Left renal pelvis (tissue), 4 donors: ENCODE measurements at places on chromosomes 2 and 18.

DNA sequence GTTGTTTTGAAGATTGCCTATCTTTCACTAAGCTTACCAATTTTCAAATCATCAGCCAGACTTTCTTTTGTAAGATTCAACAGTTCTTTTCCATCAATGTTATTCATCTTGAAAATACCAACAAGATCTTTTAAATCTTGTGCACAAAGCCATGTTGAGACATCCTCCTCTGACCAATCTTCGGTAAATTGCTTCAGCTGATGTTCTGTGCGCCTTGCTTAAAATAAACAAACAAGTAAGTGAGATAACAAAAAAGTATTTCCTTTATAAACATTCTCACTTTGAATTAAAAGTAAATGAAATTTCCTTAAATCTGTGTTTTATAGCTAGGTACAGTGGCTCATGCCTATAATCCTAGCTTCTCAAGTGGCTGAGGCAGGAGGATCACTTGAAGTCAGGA, 30.3 kb downstream of the WDSUB1 start:
- DNase-seq = no peak

DNA sequence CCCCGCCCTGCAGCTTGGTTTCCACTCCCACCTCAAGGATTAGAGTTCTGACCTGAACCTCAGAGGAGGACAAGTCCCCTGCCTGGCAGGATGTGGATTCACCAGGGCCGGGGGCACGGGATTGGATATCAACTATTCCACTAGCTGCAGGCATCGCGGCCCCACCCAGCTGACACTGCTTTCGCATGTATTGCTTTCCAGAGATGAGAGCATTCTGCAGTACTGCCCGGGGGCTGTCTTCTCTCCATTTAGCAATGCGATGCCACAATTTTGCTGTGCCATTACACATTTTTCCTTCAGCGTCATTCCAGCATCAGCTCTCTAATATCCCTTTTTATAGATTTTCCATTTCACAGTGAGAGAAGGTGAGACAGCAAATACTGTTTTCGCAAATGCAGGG, 42.0 kb downstream of the CTIF start:
- DNase-seq = no peak

DNA sequence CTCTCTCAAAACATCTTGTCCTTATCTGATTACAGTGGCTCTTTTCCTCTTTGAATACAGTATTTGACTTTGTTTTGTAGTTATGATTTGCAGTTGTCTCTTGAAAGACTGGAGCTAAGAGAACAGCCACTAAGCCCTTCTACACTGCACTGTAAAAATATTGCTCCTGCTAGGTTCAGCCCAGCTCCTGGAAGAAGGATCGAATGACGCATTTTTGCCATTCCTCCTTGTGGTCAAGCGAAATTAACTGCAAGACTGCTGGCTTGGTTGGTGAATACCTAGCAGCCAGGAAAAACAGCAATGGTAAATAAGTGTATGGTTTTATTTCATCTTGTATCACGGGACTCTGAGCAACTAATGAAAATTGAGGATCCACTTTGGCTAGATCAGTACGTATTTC, 407.8 kb upstream of the CDH2 start:
- peak; percentile 28 for DNase-seq

GRCh38 chr18:44356566-44357157, 324.0 kb upstream of the SETBP1 start:
- DNase-seq = no peak

DNA sequence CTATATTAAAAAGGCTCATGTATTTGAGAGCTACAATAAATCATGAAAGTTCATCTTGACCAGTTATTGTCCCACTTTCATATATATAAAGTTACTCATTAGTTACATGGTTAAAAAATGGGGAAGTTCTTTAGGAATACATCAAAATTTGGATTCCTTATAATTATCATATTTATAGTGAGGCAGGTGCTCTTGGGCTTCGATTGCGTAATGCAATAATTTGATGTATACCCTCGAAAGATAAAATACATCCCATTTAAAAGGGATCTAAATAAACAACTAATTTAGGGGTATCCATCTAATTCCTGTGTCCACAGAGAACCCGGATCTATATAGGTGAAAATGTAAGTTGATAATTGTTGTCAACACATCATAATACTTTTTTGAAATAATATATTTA, 444.6 kb downstream of the RIT2 start:
- no peak for DNase-seq

- DNase-seq = no peak
Observed at GRCh38 chr2:111175615-111176014, 54.9 kb downstream of the BCL2L11 start.

GRCh38 chr2:217568289-217568971, 434.4 kb downstream of the TNS1 start:
- no peak for DNase-seq

GRCh38 chr18:23073996-23074606, 61.2 kb upstream of the CABLES1 start:
- DNase-seq = no peak

DNA sequence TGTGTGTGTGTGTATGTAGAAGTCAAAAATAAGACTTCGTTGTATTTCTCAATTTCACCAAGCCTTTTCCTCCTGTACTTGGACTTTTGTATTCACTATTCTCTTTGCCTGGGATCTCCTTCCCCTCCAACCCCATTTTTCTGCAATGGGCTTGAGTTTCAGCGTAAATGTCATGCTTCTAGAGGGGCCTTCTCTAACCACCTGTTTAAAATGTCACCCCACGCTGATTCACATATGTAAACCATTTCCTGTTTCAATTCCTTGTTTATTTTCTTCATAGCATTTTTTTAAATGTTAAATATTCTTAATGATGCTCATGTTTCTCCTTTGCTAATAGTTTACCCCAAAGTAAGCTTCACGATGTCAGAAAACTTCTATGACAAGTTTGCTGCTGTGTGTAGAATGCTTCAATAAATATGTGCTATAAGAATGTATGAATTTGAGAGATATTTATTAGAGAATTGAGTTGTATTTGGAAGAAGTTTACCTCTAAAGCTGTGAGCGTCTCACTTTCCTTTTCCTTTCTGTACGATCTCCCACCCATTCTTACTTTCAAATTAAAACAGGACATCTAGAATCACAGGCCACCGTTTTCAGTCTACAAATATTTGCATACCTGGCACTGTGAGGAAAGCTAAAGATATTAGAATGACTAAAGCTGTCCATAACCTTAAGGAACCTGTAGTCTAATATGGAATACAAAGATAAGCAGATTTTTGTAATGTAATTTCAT, 762.4 kb downstream of the LRRTM4 start:
- no peak for DNase-seq

DNA sequence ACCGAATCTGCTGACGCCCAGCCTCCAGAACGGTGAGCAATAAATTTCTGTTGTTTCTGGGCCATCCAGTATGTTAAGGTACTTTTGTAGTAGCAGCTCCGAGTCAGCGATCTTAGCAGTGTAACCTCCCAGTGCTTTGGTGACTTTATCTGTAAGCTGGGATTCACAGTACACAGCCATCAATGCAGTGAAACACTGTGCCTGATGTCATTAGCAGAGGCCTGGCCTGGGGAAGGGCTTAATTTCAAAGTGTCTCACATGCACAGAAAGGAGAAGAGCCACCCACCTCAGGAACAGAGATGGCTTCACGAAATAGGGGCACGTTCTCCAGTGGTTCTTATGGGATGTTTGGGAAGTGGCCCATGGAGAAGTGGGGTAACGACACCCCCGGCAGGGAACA, 281.2 kb downstream of the PHLPP1 start:
- DNase-seq = no peak

- no peak for DNase-seq
Observed at GRCh38 chr2:128301501-128301966, 17.1 kb downstream of the HS6ST1 start.

- no peak for DNase-seq
Observed at GRCh38 chr2:121491518-121491917, 39.2 kb upstream of the RNU4ATAC start.

GRCh38 chr2:235614176-235614860, 120.5 kb downstream of the AGAP1 start:
- DNase-seq = no peak

DNA sequence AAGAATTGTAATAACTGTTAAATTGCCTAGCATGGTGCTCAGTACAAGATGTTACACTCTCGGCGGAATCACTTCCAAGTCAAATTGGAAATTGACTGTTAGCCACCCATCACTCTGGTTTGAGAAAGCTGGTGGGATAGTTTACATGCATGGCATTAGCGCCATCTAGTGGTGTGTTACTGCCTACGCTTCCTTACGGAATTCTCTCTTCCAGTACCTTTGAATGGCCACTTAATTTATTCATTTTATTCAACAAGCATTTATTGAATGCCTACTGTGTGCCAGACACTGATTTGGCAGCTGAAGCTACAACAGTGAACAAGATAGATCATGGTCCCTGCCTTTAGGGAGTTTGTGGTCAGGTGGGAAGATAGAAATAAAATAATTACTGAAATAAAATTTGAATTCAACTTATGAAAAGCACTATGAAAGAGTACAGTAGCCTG, 171.2 kb downstream of the TMEM247 start:
- peak; percentile 68 for DNase-seq

DNA sequence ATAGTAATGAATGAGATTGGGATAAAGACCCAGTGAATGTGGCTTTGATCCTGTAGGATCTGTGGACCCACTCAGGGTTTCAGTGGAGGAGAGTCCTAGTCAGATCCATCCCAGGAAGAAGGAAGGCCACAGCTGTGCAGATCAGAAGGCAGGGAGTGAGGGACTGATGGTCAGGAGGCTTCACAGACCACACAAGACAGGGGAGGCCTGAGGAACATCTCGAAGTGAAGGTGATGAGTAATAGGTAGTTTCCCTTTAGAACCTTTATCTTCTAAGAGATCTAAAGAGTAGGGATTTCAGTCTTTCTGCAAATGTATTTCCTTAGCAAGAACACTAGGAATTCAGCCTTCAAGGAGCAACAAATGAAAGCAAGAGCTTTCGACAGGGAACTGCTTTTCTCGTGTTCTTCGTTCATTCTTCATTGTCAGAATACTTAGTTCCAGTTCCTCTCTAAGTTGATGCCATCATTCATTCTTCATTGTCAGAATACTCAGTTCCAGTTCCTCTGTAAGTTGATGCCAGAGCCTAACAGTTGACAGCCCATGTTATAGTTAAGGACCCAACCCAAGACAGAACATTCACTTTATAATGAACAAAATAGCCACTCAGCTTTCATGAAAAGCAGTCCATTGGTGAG, 150.2 kb upstream of the EPAS1 start:
- DNase-seq = no peak

- no peak for DNase-seq
Observed at GRCh38 chr2:46436800-46437199, 42.6 kb upstream of the TMEM247 start.

DNA sequence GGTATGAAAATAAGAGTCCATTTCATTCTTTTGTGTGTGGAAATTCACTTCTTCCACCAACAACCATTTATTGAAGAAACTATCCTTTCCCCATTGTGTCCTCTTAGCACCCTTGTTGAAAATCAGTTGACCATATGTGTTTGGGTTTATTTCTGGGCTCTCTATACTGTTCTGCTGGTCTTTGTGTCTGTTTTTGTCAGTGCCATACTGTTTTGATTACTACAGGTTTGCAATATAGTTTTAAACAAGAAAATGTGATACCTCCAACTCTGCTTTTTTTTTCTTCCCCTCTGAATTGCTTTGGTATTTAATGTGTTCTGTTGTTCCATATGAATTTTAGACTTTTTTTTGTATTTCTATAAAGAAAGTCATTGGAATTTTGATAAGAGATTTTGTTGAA, 8.4 kb downstream of the GTF2A1L start:
- no peak for DNase-seq

GRCh38 chr2:84741182-84741822, 139.6 kb downstream of the TRABD2A start:
- no peak for DNase-seq

DNA sequence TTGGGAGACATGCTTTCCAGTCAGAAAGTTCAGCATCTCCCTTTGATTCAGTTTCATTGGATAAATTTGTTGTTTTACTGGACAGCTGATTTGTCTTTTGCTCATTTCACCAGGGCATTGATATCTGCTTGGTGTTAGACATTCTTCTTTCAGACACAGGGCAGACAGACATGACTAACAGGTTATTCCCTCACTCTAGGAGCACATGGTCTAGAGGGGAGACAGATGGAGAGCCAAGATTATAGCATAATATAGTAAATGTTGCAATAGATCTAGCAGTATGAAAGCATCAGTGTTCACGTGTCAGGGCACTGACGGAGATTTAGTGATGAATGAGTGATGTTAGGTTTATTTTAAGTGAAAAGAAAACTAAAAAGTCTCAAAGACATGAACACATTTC, 187.0 kb upstream of the CYRIA start:
- DNase-seq = no peak

GRCh38 chr2:238814815-238815214, 33.1 kb upstream of the TWIST2 start:
- no peak for DNase-seq

DNA sequence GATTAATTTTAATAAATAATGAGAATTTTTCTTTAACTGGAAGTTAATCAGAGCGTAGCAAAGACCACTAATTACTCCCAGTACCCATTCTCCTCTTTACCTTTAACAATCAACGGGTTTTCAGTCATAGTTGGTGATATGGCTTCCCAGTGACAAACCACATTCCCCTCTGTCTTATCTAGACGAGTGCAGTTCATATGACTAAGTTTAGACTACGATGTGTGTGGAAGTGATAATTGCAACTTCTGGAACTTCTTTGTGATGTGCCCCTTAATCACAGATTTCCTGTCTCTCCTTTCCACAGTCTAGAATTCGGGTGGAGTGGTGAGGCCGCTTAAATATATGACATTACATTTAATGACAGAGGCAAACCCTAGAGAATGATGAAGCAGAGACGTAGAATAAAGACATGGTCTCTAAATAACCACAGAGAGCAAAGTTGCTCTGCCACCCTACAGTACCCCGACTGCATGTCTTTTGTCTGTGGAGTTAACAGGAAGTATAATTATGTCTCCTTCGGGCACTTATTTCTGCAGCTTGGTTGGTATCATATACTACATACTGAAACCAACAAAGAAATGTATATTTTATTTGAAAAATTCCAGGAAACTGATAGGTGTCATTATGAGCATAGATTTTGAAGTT, 693.3 kb upstream of the CDH7 start:
- no peak for DNase-seq

DNA sequence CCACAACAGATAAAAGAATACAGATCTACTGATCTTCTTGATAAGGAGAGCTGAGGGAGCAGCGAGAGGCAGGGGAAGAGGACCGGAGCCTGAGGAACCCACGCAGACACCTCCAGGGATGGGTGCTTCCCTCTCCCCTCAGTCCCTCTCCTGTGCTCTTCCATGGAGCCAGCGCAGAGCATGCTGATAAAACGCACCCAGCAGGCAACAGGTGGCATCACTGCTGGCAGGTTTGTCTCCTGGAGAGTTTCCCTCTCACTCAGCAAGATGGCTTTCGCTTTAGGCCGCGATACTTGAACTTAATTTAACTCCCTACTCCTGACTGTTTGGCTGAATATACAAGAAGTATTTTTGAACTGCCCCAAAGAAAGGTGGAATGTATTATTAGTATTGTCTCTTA, 163.0 kb upstream of the REV1 start:
- DNase-seq = no peak

- no peak for DNase-seq
Observed at GRCh38 chr2:51291762-51292551, 260.0 kb upstream of the NRXN1 start.

- no peak for DNase-seq
Observed at GRCh38 chr2:235011929-235012631, 60.3 kb downstream of the SH3BP4 start.
